Mucosa of gallbladder (tissue), 1 donor: ENCODE measurements at places on chromosomes 12 and 14. TPM values are rescaled to one million over a fixed set of nuclear protein-coding genes. Genes with fewer than 3 reads are reported as not detected.

Gene BEGAIN
- 4.5 TPM for total RNA-seq

Gene FAR2
- 7.3 TPM for total RNA-seq

Gene CSAD
- total RNA-seq, result 44.3 TPM

Gene PPFIA2
- 2.6 TPM for total RNA-seq

Gene KRT3
- not detected for total RNA-seq

Gene ADCY4
- total RNA-seq, result 29.0 TPM

Gene AGAP2
- 2.6 TPM for total RNA-seq

Gene FOXA1
- total RNA-seq, result 17.3 TPM

Gene KLRC1
- total RNA-seq, result 0.95 TPM

Gene PZP
- total RNA-seq, result 0.12 TPM

Gene KLRK1
- 5.0 TPM for total RNA-seq

Gene RD3L
- not detected for total RNA-seq

Gene LIN52
- 9.5 TPM for total RNA-seq

Gene KCNH5
- 0.03 TPM for total RNA-seq

Gene EXD2
- 31.0 TPM for total RNA-seq

Gene GPR84
- total RNA-seq, result 1.8 TPM

Gene CYP27B1
- total RNA-seq, result 1.6 TPM

Gene ALDH1L2
- total RNA-seq, result 5.1 TPM

Gene KRT78
- not detected for total RNA-seq

Gene ARHGDIB
- total RNA-seq, result 86.1 TPM

Gene CLEC14A
- total RNA-seq, result 18.6 TPM

Gene CEP170B
- 95.6 TPM for total RNA-seq

Gene ORAI1
- total RNA-seq, result 28.9 TPM

Gene PLA2G1B
- total RNA-seq, result 4.7 TPM

Gene BIN2
- 9.8 TPM for total RNA-seq

Gene CCDC85C
- 41.3 TPM for total RNA-seq

Gene P2RX7
- total RNA-seq, result 7.7 TPM

Gene KRT7
- total RNA-seq, result 335 TPM

Gene DCN
- 387 TPM for total RNA-seq

Gene CLEC4D
- total RNA-seq, result not detected

Gene ANKRD33
- total RNA-seq, result not detected

Gene DNAJC22
- 73.7 TPM for total RNA-seq

Gene SLC25A47
- total RNA-seq, result 0.20 TPM

Gene ITGB7
- 5.8 TPM for total RNA-seq

Gene HNRNPC
- total RNA-seq, result 402 TPM

Gene AMHR2
- total RNA-seq, result 0.60 TPM

Gene TSPAN8
- total RNA-seq, result 345 TPM

Gene ANO4
- 0.12 TPM for total RNA-seq

Gene RPGRIP1
- total RNA-seq, result 0.49 TPM

Gene PAPOLA
- 175 TPM for total RNA-seq

Gene IFT81
- 17.3 TPM for total RNA-seq

Gene PLBD1
- 41.9 TPM for total RNA-seq

Gene NINJ2
- 1.7 TPM for total RNA-seq

Gene CPSF6
- total RNA-seq, result 44.7 TPM

Gene BEST3
- 0.46 TPM for total RNA-seq

Gene C14orf39
- not detected for total RNA-seq

Gene EPS8
- total RNA-seq, result 150 TPM

Gene CCDC177
- not detected for total RNA-seq

Gene COCH
- 0.37 TPM for total RNA-seq

Gene C12orf56
- 0.52 TPM for total RNA-seq

Gene CLEC2A
- total RNA-seq, result not detected

Gene TAS2R20
- 0.89 TPM for total RNA-seq

Gene SPIC
- not detected for total RNA-seq

Gene MCRS1
- 64.5 TPM for total RNA-seq
